ENCODE measurements at places on chromosomes 13 and 19.

DNA sequence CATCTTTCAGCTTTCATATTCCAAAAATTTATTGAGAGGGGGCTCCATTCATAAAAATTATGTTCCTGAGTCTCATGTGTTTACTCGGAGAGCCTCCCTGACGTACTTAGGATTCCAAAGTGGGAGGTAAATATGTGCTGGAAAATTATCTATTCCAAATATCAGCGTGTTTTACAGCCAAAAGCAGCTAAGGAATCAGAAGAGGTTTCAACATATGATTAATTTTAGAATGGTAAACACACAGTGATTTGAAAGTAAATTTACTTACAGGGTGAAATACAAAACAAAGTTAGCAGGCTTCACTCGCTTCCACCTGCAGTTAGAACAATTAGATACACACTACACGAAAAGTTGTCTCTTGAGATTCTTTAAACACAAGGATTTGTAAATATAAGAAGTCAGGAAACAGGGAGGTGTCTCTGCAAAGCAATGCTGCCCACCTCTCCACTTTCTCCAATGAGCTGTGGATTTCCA, 313.8 kb upstream of the NBEA start:
- no peak for DNase-seq

GRCh38 chr19:4369888-4370260, 26.5 kb downstream of the MPND start:
- peak; percentile 59 for DNase-seq

DNA sequence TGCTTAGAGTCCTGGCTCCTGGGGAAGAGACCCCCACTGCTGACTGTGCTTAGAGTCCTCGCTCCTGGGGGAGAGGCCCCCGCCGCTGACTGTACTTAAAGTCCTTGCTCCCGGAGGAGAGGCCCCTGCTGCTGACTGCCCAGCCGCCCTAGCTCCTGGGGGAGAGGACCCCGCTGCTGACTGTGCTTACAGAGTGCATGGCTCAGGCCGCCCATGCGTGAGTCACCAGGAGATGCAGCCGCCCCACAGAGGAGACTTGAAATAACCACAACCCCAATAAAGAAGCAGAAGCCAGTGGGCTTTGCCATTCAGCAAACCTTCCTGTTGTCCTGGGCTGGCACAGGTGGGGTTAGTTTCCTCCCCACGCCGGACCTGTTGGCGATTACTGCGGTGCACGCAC, 79.2 kb upstream of the C13orf46 start:
- no peak for DNase-seq

DNA sequence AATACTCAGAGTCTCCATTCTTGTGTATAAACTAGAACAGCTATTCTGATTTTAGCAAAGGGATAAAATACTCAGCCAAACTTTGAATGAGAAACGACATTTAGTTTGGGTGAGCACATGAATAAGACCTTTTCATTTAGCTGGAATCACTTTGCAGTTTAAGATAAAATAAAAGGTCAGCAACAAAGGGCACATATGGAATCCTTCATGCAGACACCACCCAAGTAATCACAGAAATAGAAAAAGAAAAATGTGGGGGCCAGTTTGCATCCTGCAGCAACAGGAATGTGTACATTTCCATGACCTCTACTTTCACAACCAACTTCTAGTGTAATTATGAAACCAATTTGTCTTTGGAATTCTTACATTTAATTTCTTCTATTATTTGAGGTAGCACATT, 1637.4 kb downstream of the PCDH9 start:
- DNase-seq: no peak

DNA sequence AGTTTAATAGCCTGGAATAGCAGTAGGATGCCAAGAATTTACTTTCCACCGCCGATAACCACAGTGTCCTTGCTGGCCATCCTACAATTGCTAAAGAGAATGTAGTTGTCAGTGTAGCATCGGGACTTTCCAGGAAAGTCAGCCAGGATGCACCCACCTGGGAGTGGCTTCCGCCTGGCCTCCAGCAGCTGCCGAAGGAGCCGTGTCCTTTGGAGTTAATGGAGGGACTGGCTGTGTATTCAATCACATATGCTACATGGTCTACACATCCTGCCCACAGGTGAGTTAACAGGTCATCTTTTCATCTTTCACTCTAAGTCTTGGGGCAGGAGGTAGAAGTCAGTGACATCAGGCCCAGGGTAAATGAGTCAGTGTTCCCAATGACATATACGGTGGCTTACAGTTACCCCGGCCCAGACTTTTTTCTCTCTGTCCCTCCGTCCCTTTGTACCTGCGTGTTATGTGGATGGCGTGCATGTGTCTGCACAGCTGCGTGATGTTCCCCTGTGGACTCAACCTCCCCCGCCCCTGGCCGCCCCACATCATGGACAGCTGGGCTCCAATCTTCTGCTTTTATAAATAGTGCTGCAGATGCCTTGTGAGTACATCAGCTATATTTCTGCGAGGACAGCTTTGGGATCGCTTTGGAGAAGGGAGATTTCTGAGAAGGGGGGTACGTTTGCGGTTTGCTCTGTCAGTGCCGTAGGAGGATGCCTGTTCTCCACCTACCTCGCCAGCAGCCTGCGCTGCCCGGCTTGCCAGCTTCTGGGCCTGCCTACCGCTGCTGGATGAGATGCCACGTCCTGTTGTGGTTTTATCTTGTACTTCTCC, 63.1 kb downstream of the ATP11A start:
- peak; percentile 5 for DNase-seq

DNA sequence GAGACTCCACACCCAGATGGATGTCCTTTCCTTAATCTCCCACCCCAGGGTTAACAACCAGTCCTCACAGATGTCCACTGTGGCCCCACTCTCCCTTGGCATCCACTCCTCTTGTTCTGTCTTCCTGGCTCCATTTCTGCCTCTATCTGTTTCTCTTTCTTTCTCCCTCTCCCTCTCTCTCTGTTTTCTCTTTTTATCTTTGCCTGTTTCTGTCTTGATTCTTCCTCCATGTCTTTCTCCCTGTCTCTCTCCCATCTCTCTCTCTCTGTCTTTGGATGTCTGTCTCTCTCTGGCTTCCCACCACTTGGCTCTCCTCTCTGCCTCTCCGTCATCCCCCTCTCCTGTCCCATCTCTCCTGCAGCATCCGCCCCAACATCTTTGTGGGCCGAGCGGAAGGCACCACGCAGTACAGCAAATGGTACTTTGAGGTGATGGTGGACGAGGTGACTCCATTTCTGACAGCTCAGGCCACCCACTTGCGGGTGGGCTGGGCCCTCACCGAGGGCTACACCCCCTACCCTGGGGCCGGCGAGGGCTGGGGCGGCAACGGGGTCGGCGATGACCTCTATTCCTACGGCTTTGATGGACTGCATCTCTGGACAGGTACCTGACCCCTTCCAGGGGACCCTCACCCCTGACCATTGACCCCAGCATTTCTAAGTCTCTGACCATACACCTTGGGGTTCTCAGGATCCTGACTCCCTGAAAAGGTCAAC, 24.4 kb downstream of the RYR1 start:
- no peak for DNase-seq

- DNase-seq: no peak
Observed at GRCh38 chr13:108226184-108226583, 8.0 kb downstream of the ABHD13 start.

DNA sequence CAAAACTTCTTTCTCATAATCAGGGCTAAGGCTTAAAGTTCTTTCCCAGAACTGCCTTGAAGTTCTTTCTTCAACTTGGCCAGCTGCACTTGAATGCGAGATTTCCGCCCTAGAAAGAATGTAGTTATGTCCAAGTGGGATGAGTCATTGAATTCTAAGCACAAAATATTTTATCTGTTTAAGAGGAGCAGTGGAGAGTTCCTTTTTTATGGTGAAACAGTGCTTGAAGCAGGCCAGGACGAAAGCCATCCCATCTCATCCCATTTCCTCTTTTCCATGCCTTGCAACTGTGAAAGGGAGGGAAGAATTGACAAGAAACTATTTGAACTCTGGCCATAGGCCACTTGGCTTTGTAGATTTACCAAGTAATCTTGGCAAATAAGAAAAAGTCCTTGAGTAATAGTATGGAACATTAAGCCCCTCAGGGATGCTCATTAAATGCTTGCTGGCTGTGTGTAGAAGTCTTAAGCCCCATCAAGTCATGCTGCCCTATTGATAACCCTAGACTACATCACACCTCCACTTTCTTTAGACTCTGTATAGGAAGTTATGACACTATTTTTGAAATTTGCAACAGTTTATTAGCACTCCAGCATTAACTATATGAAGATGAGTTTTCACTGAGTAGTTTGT, 174.5 kb downstream of the KCTD12 start:
- DNase-seq: no peak

DNA sequence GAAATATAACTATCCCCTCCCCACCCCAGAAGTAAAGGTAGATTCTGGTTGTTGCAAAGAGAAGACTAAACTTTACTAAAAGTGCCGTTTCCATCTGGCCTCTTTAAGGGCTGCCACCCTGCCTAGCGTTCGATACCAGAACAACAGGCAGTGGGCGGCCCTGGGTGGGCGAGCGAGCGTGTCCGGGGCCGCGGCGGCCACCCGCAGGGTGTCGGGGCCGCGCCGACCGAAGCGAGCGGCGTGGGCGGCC, 2.6 kb downstream of the FGF9 start:
- DNase-seq: no peak

DNA sequence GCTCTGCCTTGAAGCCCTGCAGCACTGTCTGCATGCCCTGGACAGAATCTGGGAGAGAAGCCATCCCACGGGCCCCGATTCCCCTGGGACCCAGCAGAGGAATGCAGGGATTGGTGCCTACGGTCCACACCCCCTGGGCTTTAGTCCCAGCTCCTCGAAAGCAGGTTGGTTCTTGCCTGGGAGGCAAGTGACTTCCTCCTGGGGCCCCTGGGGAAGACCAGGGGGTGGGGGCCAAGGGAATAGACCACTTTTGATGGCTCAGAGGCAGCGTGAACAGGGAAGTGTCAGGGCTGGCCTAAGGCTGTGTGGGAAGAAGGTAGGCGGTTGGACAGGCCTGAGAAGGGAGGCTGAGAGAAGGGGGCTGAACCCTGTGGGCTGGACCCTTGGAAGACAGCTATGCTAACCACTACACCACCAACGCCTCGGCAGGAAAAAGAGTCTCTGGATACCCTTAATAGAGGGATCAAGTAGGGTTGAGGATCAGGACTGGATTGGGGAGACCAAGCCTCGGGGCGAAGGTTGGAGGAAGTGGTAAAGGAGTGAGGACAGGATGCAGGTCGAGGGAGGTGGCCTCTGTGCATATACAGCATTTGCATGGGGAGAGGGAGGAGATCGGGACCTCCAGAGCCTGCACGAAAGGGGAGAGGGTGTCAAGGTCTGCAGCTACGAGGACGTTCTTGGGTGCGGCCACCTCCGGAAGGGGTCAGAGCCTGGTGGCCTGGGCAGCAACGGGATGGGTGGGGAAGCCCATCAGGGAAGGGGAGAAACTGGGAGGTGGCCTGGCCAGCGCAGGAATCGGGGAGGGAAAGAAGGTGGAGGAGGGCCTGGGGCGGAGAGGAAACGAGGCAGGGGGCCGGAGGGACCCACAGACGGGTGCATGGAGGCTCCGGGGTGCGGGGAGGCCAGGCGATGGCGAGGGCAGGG, 709 bp downstream of the DPP9 start:
- DNase-seq: no peak

GRCh38 chr13:26459276-26460131, 98.0 kb upstream of the WASF3 start:
- no peak for DNase-seq

DNA sequence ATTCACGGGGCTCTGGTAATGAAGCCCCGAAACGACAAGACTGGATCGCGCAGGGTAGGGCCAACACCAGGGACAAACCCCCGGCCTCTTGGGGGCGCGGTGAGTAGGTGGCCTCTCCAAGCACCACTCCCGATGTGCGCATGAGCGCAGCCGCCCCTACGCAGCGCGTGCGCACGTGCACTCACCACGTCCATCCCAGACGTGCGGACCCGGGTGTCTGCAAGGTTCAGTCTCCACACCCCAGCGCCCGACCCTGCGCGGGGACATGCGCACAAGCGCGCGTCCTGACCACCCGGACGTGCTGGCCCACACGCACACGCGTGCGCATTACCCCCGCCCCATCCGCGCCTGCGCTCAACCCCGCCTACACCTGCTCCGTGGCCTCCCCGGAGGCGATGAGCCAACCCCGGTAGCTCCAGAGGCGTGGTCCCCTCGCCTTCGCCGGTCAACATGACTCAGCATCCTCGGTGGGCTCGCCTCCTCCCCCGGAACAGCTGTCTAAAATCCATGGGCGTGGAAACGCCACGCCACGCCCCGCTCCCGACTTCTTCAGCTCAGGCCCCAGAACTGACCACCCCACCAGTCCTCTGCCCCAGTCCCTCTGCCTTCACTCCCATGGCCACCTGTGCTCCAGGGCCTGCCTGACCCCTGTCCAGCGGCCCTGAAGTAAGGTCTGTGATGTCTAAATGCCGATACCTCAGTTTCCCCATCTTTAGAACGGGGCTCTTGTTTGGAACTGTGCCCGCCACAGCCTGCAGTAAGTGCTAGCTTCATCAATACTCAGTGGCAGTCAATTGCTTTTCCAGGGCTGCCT, 5.6 kb upstream of the GPI start:
- peak; percentile 94 for DNase-seq

- DNase-seq: no peak
Observed at GRCh38 chr13:74732736-74733385, 598.7 kb upstream of the KLF12 start.

GRCh38 chr19:39971380-39972035, 543 bp downstream of the PSMC4 start:
- DNase-seq: no peak

DNA sequence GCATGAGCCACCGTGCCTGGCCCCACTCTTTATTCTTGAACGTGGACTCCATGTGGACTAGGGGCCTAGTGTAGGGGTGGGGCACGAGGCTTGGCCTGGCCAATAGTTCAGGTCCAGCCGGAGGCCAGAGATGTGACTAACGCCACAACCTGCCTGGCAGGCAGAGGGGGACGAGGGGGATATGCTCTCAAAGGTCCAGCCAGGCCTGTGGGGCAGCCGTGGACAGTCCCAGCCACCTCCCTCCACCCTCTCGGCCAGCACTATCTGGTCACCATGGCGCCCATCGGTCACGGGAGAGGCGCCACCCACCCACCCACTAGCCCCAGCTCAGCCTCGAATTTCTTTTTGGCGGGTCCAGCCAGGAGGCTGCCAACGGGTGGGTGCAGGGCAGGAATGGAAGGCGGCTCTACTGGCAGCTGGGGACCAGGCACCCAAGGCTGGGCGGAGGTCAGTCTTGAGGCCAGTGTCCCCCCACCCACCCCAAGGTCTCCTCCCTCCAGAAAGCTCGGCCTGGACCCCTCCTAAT, 2.2 kb upstream of the CERS1 start:
- DNase-seq: no peak

GRCh38 chr13:94192431-94192975, 287.0 kb downstream of the DCT start:
- DNase-seq: no peak

DNA sequence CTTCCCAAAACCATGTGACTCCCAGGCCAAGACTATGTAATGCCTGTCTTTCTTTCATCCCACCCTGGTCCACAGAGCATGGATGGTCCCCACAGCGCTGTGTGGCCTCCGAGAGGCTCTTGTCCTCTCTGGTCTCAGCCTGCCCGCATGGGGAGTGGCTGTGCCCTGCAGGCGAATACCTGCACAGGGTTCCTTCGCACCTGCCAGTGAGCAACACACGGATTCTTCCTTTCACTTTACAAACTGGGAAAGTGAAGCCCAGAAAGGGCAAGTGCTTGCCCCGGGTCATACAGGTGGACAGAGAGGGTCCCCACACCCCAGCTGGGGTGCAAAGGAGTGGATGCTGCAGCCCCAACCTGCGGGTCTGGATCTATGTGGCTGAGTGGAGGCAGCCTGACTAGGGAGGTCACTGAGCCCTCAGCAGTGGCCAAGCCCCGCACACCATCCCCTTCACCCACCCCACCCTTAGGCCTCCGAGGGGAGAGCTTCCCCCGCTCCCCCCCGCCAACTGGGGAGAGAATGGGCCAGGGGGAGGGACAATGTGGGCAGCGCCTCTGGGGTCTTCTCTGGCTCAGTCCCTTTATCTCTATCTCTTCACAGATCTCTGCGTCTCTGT, 747 bp upstream of the MARK4 start:
- no peak for DNase-seq
